ENCODE measurements at places on chromosomes 3 and 15. TPM values are rescaled to one million over a fixed set of nuclear protein-coding genes. Genes with fewer than 3 reads are reported as not detected.

DNA sequence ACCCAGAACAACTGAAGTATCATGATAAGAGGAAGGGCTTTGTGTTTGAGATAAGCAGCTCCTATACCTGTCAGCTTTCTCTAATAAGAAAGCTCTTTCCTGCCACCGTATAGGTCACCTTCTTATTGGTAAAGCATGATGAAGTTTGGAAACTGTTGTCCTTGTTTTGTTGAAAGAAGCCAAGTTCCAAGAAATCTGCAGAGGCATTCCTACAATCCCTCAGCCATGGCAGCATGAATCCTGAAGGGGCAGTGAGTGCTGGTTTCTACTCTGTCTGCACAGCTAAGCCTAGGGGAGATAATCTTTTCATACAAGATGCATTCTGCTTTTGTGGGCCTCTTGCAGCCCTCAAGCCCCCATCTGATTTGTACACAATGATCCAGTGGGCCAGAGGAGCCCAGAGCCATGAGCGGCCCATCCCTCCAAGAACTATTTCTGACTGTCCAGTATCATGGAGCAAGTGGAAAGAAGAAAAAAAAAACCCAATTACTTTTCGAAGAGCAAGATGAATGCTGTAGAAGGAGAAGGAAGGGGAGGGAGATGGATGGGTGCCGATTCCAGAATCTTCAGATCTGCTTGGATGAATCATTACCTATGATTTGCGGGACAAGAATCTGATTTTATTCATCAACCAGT, 1.9 kb upstream of the THBS1 start:
- peak overlapping the region; percentile 20 for H3K27ac ChIP-seq
- no peak for DNase-seq
- no peak overlapping the region for H3K4me3 ChIP-seq
- H3K27me3 ChIP-seq, result no peaks in the 10 kb centered on the region

The ACSBG1 gene
- total RNA-seq, result 7.9 TPM

The RPUSD2 gene
- total RNA-seq, result 9.4 TPM

The PATL2 gene
- 2.4 TPM for total RNA-seq

DNA sequence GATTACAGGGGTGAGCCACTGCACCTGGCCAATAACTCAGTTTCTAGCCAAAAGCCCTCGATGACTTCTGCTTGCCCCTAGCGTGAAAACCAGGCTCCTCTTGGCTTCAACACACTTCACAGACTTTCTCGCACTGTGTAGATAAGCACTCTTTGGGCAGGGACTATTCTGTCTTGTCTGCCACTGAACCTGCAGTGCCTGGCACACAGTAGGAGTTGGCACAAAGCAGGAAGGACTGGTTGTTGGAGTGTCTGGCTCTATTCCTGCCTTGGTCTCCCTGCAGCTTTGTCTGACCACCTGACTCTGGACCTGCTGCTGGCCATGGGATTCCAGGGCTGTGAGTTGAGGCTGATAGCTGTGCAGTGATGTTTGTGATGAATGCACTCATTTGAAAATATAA, 46.4 kb upstream of the RGMA start:
- no peaks in the 10 kb centered on the region for H3K36me3 ChIP-seq
- H3K27ac ChIP-seq, result no peak overlapping the region
- H3K4me1 ChIP-seq, result no peaks in the 10 kb centered on the region

DNA sequence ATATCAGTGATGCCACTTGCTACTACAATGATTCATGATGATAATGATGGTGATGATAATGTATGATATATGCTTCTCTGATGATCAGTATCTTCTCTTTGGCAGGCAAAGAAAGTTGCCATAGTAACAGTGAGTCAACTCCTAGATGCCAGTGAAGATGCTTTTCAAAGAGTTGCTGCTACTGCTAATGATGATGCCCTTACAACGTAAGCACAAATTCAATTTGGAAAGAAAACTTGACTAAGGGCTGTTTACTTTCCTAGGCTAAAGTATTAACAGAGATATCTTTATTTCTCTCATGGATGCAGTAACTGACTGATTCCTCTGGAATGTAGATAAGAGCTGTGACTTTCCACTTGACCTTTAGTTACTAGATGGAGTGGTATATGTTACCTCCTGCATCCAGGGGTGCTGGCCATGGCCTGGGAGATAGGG, 27.8 kb downstream of the ADGRG7 start:
- no peaks in the 10 kb centered on the region for H3K36me3 ChIP-seq
- H3K27ac ChIP-seq, result no peak overlapping the region
- no peaks in the 10 kb centered on the region for H3K27me3 ChIP-seq
- DNase-seq, result no peak

- no peak overlapping the region for H3K4me3 ChIP-seq
- peak; percentile 24 for DNase-seq
- no peak overlapping the region for H3K27ac ChIP-seq
- peaks cover 4% of the 10 kb centered on the region for H3K36me3 ChIP-seq
Measured at GRCh38 chr3:188241072-188241471, 87.1 kb downstream of the LPP start.

DNA sequence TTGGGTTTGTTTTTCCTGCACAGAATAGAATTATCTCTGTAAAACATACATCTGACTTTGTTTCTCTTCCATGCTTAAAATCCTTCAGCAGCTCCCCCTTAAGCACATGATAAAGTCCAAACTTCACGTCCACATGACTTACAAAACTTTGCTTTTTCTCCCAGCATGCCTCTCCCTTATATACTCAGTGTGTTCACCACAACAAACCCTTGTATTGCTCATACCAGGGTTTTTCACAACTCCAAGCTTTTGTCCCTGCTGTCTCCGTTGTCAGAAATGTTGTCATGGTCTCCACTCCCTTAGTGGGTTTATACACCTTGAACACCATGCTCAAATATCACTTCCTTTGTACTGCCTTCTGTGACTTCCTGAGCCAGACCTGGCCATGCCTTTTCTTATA, 91.1 kb upstream of the MITF start:
- no peaks in the 10 kb centered on the region for H3K27me3 ChIP-seq
- H3K27ac ChIP-seq, result no peak overlapping the region
- H3K36me3 ChIP-seq, result no peaks in the 10 kb centered on the region
- DNase-seq, result no peak
- peaks cover 12% of the 10 kb centered on the region for H3K4me1 ChIP-seq

DNA sequence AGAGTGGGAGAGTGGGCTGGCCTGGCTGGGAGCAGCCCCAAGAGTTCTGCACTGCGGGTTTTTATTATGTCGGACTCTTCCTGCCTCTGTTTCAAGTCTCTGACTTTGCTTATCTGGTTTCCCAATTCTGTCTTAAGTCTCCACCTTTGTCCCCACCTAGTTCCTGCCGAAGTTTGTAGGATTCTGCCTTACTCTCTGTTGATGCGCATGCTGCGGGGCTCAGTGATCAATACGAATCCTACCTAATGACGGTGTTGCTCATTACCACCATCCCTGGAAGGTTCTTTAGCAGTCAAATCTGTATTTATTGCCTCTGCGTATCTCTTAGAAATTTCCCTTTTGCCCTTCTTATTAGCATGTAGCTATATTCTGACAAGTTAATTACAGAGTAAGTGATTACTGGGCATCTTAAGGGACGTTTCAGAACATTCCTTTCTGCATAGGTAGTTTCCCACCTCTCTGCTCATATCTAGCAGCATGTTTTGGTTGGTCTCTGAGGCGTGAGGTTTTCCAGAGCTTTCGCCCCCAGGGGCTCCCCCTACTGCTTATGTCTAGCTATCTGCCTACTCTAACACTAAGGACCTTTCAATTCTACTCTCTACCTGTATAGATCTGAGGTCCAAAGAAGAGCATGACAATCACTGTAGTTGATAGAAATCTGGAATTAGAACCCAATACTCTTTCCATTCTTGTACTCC, 236.0 kb upstream of the EIF1B start:
- H3K36me3 ChIP-seq, result no peaks in the 10 kb centered on the region
- H3K27ac ChIP-seq, result no peak overlapping the region
- no peaks in the 10 kb centered on the region for H3K4me1 ChIP-seq
- H3K27me3 ChIP-seq, result no peaks in the 10 kb centered on the region
- no peak for DNase-seq

- H3K27me3 ChIP-seq, result no peaks in the 10 kb centered on the region
- H3K4me1 ChIP-seq, result no peaks in the 10 kb centered on the region
- no peak overlapping the region for H3K27ac ChIP-seq
- no peak for DNase-seq
- no peaks in the 10 kb centered on the region for H3K36me3 ChIP-seq
Measured at GRCh38 chr3:32837789-32838188, 20.0 kb downstream of the TRIM71 start.

DNA sequence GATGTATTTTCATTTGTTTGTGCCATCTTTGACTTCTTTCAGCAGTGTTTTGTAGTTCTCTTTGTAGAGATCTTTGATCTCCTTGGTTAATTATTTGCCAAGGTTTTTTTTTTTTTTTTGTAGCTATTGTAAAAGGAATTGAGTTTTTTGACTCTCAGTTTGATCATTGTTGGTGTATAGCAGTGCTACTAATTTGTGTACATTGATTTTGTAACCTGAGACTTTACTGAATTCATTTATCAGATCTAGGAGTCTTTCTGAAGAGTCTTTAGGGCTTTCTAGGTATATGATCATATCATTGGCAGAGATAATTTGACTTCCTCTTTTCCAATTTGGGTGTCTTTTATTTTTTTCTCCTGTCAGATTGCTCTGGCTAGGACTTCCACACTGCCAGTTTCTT, 42.2 kb upstream of the POMGNT2 start:
- H3K27me3 ChIP-seq, result no peaks in the 10 kb centered on the region
- no peaks in the 10 kb centered on the region for H3K4me1 ChIP-seq
- no peak overlapping the region for H3K4me3 ChIP-seq
- no peaks in the 10 kb centered on the region for H3K36me3 ChIP-seq

DNA sequence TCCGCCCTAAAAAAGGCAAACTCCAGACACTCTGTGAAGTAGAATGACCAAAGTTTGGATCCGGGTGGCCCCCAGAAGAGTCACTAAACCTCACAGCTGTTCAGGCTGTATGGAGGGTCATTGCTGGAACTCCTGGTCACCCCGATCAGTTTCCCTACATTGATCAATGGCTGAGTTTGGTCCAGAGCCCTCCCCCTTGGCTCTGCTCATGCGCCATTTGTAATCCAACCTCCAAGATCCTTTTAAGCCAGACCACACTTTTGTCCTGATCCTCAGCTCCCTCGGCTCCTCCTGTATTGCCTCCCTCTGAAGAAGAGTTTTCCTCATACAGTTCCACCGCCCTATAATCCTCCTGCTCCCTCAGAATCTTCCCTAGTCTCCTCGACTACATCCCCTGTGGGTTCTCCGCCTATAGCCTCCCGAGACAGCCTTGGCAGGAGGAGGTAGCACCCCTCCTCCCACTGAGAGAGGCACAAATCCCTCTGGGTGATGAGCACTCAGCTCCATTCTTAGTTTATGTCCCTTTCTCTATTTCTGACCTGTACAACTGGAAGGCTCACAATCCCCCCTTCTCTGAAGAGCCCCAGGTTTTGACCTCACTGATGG, 42.2 kb downstream of the ZBTB11 start:
- no peak overlapping the region for H3K4me3 ChIP-seq
- H3K36me3 ChIP-seq, result no peaks in the 10 kb centered on the region
- DNase-seq, result no peak
- H3K27me3 ChIP-seq, result no peaks in the 10 kb centered on the region
- no peaks in the 10 kb centered on the region for H3K4me1 ChIP-seq
- H3K27ac ChIP-seq, result no peak overlapping the region

The CHRNA7 gene
- total RNA-seq, result 2.7 TPM

Measured in lung (tissue), 17 donors.